ENCODE measurements at places on chromosomes 1 and 21.

DNA sequence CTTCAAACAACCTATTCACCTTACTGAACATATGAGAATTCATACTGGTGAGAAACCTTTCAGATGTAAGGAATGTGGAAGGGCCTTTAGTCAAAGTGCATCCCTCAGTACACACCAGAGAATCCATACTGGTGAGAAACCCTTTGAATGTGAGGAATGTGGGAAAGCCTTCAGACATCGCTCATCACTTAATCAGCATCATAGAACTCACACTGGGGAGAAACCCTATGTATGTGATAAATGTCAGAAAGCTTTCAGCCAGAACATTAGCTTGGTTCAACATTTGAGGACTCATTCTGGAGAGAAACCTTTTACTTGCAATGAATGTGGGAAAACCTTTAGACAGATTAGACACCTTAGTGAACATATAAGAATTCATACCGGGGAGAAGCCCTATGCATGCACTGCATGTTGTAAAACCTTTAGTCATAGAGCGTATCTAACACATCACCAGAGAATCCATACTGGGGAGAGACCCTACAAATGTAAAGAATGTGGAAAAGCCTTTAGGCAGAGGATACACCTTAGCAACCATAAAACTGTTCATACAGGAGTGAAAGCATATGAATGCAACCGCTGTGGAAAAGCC lies 13.2 kb upstream of the EXO5 start:
- no peak for DNase-seq

DNA sequence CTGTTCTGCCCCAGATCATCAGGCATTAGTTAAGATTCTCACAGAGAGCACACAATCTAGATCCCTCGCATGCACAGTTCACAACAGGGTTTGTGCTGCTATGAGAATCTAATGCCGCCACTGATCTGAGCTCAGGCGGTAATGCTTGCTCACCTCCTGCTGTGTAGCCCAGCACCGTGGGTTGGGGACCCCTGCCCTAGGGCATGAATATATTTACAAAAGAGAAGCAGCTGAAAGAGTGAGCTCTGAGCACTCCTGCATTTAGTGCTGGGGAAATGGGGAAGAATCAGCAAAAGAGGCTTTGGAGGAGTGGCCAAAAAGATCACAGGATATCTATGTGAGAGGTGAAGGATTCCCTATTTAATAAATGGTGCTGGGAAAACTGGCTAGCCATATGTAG lies 5.6 kb downstream of the CFAP57 start:
- no peak for DNase-seq

GRCh38 chr1:205879974-205880373 lies 30.0 kb upstream of the PM20D1 start:
- DNase-seq, result no peak

DNA sequence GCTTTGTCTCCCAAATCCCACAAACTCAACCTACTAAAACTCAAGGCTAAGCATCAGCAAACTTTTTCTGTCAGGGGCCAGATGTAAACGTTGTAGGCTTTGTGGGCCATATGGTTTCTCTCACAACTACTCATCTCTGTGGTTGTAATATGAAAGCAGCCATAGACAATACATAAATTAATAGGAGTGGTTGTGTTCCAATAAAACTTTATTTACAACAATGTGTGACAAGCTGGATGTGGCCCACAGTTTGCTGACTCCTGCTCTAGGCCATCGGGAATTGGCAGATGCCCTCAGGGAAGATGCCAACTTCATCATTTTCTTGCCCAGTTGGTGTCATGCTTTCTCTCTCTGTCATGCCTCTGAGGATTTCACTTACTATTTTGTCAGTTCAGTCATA lies 17.5 kb upstream of the ERRFI1 start:
- DNase-seq, result no peak

GRCh38 chr1:205270764-205271163 lies 43.0 kb downstream of the TMCC2 start:
- DNase-seq, result peak; percentile 3

DNA sequence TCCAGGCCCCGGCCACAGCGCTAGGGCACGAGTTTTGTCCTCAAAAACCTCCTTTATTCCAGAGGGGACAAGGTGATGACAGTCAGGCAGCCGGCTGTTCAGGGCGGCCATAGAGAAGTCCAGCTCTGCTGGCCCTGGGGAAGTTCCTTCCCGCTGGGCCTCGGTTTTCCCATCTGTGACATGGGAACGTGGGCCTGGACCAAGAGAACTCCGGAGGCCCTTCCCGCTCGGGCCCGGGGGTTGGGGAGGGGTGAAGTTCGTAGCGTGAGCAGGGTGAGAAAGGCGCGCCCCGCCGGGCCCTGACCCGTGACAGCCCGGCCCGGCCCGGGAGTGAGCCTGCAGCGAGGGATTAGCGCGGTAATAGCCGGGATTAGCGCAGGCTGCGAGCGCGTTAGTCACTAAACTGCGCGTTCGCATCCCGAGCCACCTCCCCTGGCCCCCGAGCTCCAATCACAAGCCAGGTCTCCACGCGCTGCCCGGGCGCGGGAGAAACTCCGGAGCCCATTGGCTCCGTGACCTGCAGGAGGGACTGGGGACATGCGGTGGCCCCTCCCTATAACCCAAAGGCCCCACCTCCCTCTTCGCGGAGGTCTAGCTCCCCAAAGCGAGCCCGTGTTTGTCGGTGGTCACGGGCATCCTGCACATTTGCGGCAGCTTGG lies 29.8 kb upstream of the PADI2 start:
- no peak for DNase-seq

All from NCI-H748 treated with DMSO at 0.1 percent for 48 hours (cell line).